Fibroblast of skin of back (primary cell): ENCODE measurements at places on chromosomes 2 and 18.
A peak's percentile ranks its signal among the peaks of the same experiment; 100 is the strongest.

- no peak for DNase-seq
These were observed 5.6 kb downstream of the KLF7 start for GRCh38 chr2:207160115-207160514.

DNA sequence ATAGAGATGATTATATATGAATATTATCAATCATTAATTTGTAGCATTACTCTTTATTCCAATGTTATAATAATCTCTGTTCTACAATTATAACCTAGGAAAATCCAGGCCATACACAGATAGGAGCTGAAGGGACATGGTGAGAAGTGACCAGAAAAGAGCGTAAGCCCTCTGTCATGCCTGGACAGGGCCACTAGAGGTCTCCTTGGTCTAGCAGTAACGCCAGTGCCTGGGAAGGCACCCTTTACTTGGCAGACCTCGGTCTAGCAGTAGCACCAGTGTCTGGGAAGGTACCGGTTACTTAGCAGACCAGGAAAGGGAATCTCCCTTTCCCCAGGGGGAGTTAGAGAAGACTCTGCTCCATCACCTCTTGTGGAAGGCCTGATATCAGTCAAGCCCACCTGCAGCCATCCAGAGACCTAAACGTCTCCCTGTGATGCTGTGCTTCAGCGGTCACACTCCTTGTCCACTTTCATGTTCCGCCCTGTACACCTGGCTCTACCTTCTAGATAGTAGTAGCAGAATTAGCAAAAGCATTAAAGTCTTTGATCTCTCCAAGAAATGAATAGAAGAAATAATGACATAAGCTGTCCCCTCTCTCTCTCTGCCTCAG, 447.5 kb upstream of the FSIP2 start:
- peak; percentile 58 for DNase-seq

DNA sequence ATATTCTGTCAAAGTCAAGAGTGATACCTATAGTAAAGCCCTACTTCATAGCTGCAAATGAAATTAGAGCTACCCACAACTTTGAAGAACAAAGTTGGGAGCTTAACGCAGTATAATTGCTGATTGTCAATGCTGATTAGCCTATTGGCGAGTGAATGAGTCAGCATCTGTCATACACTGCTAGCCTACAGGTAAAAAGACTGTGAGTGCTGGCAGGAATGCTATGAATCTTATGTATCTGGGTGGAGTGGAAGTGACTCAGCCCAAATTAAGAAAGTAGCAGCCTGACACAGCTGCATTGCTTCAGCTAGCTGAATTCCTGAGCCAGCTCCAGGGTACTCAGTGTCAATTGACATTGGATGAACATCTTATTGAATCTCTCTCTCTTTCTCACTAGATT, 179.4 kb upstream of the DCC start:
- DNase-seq: peak; percentile 35

DNA sequence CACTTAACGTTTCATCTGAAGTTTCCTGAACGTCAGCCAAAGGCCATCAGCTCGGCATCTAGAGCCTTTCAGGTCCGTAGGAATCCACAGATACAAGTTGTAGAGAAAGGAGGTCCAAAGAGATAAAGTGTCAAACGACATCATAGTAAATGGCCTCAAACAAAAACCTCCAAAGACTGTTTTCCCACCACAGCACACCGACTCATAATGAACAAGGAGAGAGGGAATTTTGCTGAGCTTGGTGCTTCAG, 150.3 kb downstream of the PXDN start:
- no peak for DNase-seq
